ENCODE measurements at places on chromosomes 4 and X.

- DNase-seq, result no peak
Observed at GRCh38 chr4:1469607-1470392, 63.6 kb upstream of the NKX1-1 start.

- DNase-seq, result peak; percentile 32
Observed at GRCh38 chr4:138217567-138217966, 24.6 kb downstream of the SLC7A11 start.

DNA sequence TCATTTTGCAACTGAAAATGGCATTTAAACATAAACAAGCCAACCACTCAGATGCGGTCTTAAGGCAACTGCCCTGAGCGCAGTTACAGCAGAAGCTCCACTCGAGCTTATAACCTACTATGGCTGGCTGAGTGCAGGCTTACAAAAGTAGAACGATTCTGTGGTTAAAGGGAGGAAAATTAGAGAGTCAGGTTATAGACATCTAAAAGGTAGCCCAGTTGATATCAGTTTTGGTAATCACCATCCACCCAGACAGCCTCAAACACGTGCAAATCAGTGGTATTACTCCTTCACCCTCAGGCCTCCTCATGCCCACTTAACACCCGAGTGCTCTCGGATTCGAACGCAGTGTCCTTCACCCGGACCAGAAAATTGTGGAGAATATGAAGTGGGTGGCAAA is 3.1 kb downstream of the LEF1 start:
- no peak for DNase-seq

GRCh38 chrX:111831343-111831742 is 44.6 kb upstream of the TRPC5OS start:
- no peak for DNase-seq

DNA sequence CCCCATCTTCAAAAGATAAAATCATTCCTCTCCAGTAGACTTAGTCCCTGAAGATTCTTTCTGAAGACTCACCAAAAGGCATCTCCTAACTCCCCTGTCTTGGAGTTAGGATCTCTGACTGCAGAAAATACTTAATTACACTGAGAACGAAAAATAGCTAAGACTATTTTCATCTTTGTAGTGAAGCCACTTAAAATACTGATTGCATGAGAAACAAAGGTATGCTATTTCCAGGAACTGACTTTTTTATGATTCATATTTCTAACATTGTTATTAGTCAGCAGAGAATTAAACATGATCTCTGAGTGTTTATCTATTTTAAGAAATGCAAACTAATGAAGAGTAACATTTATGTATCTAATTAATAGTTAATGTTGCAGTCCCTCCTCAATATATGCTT is 71.8 kb upstream of the NR3C2 start:
- no peak for DNase-seq

GRCh38 chr4:161892951-161893350 is 270.8 kb downstream of the FSTL5 start:
- DNase-seq, result no peak

DNA sequence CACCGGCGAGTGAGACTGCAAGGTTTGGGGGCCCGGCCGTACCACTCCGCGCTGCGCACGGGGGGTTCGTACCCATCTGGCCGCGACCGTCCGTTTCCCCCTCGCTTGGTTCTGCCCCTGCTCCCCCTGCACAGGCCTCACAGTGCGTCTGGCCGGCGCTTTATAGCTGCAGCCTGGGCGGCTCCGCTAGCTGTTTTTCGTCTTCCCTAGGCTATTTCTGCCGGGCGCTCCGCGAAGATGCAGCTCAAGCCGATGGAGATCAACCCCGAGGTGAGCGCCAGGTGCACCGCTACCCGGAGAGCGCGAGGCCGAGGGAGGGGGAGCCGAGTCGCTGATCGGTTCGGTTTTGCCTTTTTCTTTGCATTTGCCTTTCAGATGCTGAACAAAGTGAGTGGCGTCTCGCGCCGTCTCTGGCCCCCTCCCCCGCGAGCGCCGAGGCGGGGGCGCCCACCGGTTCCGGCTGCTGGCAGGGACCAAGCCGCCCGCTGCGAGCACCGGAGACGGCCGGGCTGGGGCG is at the start of gene UCHL1:
Gene UCHL1 (plus strand): TSS at position 189 of the 517 bp plus-strand sequence. CDS start 49 bp downstream, at position 238.
- DNase-seq, result peak; percentile 92

DNA sequence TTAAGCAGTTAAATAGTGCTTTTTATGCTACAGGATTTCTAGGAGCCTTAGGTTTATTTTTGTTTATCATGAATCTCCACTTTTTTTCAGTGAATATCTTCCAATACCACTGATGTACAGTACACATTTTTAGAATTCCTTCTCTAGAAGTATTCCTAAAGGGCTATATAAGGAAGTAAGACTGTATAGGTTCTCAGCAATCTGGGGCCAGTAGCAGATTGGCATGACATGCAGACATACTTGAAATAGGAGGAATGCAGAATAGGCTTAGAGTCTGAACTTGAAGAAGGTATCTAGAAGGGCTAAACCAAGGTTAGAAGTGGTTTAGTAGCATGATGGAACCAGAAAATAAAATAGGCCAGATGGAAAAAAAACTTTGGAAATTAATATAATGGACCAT is 29.8 kb downstream of the HEPH start:
- no peak for DNase-seq

DNA sequence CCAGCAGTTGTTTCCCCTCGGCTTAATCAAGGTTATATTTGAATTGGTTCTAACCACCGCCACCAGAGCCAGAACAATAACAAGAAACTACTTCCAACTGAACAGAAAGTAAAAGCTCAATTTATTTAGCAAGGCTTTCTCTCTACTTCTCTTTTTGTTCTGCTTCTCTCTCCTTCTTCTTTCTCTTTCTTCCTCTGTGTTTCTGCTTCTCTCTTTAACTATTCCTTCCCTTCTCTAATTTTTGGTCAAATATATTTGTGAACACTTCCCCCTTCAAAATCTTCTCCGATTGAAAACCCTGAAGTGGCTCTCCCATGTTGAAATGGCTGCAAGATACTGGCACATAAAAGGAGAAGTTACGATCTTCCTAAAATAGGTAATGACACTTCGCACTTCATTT is 1195.9 kb upstream of the PRKX start:
- DNase-seq, result no peak

- DNase-seq, result peak; percentile 10
Observed at GRCh38 chr4:70544279-70544868, 26.0 kb downstream of the AMTN start.

DNA sequence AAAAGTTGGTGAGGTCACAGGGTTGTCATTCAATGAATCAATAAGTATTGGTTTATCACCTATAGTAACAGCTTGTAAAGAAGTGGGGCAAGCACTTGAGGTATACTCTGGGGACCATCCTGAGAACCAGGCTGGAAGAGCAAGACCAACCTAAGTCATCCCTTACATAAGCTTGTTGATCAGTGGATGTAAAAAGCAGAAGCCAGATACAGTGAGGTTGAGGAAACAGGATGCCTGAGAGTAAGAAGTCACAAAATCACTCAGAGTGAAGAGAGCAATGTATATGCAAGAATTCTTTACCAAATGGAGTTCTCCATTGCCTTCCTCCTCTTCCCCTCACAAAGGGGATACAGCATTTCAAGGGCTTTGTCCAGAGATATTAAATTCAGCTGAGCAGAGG is 76.3 kb upstream of the PACRGL start:
- no peak for DNase-seq

DNA sequence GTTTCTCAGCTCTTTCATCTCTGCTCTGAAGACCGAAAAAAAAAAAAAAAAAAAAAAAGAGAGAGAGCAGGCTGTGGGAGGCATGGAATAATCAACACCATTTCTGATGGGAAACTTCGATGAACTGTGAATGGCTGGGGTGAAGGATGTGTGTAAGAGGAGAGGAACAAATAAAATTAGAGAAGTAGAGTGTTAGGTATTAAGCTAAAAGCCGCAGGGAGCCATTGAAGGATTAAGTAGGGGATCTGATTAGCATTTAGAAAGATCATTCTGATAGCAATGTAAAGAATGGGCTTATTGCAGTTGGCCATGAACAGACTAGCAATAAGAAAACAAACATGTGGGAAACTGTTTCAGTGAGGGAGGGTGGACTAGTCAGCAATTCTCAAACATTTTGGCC is 33.6 kb upstream of the JADE1 start:
- DNase-seq, result no peak

DNA sequence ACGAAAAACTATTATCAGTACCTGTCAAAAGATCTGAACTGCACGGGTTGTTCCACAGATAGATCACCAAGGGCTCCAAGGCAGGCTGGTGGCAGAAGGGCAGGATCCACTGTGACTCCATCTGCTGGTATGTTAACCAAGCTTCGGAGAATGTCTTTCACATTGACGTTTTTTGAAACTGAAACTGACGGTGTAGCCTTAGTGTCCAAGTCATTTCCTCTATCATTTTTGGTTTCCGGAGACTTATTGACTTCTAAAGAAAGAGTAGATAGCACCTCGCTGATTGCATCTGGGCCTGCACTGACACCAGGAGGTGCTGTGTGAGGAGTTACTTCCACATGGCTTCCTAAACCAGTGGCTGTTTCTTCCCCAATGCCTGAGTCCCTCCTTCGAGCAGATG is 186.9 kb downstream of the LRBA start:
- no peak for DNase-seq

- DNase-seq, result peak; percentile 57
Observed at GRCh38 chrX:39157796-39158195, 356.5 kb downstream of the MID1IP1 start.

GRCh38 chrX:125646195-125646594 is 326.5 kb downstream of the TEX13C start:
- DNase-seq, result no peak

- DNase-seq, result peak; percentile 11
Observed at GRCh38 chrX:149982310-149982709, 44.0 kb upstream of the EOLA2 start.

DNA sequence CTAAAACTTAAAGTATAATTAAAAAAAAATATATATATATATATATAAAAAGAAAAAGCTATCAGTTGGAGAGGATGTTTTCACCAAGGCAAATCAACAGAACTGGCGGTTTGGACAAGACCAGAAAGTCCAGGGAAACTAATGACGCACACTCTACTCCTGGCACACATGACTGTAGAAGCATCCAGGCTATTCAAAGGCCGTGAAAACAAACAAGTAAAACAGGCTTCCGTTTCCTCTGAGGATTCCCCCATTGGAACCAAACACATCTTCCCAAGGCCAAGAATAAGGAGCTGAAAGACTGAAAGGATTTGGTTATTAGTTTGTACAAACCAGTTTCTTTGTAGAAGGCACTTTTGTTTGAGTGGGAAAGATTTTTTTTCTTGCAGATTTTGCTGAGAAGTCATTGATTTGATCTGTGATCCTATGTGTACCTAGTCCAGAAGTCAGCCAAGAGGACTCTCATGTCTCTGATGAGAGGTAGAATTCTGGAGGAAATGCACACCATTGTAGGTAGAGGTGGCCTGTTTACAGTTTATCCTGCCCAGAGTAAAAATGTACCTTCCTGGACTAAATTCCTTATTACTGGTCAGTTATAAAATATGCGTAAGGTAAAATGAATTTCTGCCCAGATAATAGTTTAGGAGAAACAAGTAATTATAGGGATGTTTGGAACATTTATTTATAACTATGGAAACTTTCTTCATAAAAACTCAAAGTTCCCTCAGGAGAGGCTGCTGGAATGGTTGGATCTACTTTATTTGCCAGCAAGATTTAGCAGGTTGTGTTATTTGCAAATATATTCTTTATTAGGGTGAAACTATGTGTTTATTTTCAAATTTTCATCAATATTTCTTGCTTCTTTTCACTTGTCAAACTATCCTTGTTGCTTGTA is 66.5 kb downstream of the DMP1 start:
- no peak for DNase-seq

DNA sequence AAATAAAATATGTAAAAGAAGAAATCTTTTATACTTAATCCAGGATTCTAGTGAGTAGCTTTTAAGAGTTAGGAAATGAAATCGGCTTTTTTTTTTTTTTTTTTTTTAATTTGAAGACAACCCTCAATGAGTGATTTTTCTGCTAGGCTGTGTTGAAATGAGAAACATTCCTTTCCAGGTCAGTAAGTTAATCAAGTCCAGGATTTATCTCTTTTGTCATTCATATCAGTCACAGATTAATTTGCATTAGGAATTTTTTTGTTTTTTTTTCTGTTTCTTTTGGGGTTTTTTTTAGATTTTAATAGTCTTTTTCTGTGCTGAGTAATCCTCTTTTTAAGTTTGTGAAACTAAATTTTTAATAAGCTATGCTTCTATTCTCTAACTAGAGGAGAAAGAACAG is 448.1 kb downstream of the ADGRL3 start:
- DNase-seq, result peak; percentile 4

DNA sequence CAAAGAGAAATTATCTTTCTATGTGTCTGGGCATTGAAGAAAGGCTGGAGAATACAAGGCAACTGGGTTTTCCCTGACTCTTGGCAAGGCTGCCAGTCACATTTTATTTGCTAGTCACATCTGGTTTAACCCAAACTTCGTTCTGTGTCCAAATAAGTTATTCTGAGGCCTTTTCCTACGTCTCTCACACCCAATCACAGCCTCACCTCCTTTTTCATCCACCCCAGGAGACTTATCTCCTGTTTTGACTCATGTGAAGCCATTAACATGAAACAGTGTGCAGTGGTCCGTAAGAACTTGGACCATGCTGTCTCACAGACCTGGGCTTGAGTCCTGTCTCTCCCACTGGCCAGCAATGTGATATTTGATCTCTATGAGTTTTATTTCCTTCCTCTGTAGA is 59.3 kb downstream of the CNGA2 start:
- DNase-seq, result peak; percentile 37

DNA sequence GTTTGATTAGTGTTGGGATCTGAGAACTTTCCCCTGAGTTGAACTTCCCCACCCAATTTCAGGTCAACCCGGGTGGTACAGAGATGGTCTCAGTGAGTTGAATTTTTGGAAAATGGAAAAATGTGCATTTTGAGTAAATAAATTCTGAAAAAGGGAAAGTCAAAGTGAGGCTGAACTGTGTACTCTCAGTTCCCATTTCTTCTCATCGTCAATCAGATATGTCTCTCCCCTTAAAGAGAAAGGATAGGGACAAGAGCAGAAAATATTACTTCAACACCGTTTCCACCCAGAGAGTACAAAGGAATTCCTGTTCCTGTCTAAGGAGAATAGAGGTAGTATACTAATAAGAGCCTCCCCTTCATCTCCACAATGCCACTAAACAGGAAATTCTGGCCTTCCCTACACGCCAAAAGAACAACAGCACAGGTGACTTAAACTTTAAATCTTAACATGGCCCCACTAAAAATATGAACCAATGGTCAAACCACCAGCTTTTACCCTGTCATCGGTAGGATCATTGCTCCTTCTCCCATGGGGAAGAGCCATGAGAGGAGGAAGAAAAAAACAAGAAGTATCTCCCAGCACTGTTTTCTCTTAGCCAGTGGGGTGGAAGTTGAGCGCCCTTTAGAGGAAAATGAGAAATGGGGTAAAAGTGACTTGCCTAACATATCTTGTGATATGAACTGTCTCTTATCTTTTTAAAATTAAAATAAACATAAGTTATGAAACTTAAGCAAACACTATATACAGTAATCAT is 30.3 kb downstream of the BMP3 start:
- no peak for DNase-seq

GRCh38 chr4:172124656-172125308 is 311.6 kb downstream of the GALNTL6 start:
- no peak for DNase-seq

GRCh38 chr4:143616771-143617170 is 83.7 kb downstream of the FREM3 start:
- DNase-seq, result peak; percentile 77

Measured in astrocyte of the hippocampus (primary cell).